ENCODE measurements at places on chromosomes 13 and 19. TPM values are rescaled to one million over a fixed set of nuclear protein-coding genes. Genes with fewer than 3 reads are reported as not detected.

TLE6 gene
- not detected for total RNA-seq

GRIK5 gene
- total RNA-seq: 0.12 TPM

FAM124A gene
- total RNA-seq: not detected

CIC gene
- total RNA-seq: 81.6 TPM

SPACA4 gene
- not detected for total RNA-seq

UHRF1 gene
- total RNA-seq: 0.11 TPM

CD37 gene
- total RNA-seq: 330 TPM

SERPINE3 gene
- not detected for total RNA-seq

CGB5 gene
- not detected for total RNA-seq

PABPC3 gene
- 1.3 TPM for total RNA-seq

All from CD4-positive, alpha-beta memory T cell (primary cell).